ENCODE measurements at places on chromosomes 7 and 10. TPM values are rescaled to one million over a fixed set of nuclear protein-coding genes. Genes with fewer than 3 reads are reported as not detected.

DNA sequence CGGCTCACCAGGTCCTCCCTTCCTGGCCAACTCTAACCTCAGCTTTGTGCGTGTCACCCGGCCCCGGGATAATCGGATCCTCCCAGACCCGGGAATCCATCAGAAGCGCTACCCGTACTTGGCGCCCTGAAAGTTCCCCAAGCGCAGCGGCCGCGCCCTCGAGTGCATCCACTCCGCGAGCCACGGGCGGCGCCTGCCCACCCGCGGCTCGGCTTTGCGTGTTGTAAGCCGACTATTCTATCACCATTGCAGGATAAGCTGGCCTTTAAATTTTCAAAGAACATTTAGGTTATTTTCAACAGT, 35.7 kb upstream of the EBLN1 start:
- peak; percentile 22 for DNase-seq
- no peak overlapping the region for H3K4me3 ChIP-seq
- H3K36me3 ChIP-seq, result no peaks in the 10 kb centered on the region
- peaks cover 21% of the 10 kb centered on the region for H3K4me1 ChIP-seq
- H3K27ac ChIP-seq, result peak overlapping the region; percentile 92

- H3K4me1 ChIP-seq, result peaks cover 29% of the 10 kb centered on the region
- no peak overlapping the region for H3K4me3 ChIP-seq
- no peaks in the 10 kb centered on the region for H3K27me3 ChIP-seq
- H3K27ac ChIP-seq, result peak overlapping the region; percentile 24
Observed at GRCh38 chr7:36207451-36208291, 54.6 kb downstream of the EEPD1 start.

GRCh38 chr7:149494738-149495368, 2.8 kb downstream of the ZNF746 start:
- H3K4me1 ChIP-seq, result peaks cover 20% of the 10 kb centered on the region
- H3K27ac ChIP-seq, result peak overlapping the region; percentile 24
- H3K4me3 ChIP-seq, result no peak overlapping the region
- H3K27me3 ChIP-seq, result no peaks in the 10 kb centered on the region
- peaks cover 29% of the 10 kb centered on the region for H3K36me3 ChIP-seq

SEMA3A gene
- 0.33 TPM for total RNA-seq

TMEM213 gene
- not detected for total RNA-seq

- no peaks in the 10 kb centered on the region for H3K4me1 ChIP-seq
- no peak overlapping the region for H3K27ac ChIP-seq
- H3K27me3 ChIP-seq, result no peaks in the 10 kb centered on the region
- no peaks in the 10 kb centered on the region for H3K36me3 ChIP-seq
- DNase-seq, result no peak
- H3K4me3 ChIP-seq, result no peak overlapping the region
Observed at GRCh38 chr7:27971171-27971812, 209.3 kb downstream of the JAZF1 start.

DNA sequence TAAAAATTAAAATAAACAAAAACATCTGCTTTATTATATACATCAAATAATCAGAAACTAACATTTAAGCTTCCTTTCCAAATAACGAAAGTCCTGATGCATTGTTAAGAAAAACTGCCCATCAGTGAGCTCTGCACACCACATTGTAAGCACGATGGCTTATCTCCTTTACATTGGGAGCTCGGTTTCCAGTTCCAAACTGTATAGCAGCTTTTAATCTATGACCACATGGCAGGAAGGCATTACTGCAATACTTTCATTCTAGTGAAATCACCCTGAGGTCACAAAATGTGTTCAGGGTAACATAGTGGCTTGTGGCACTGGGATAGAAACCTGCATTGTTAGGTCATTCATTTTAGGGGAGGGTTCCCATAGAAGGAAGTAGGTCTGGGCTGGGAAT, 146.3 kb downstream of the ZNF22 start:
- no peaks in the 10 kb centered on the region for H3K4me1 ChIP-seq
- no peak for DNase-seq
- H3K27ac ChIP-seq, result no peak overlapping the region
- no peak overlapping the region for H3K4me3 ChIP-seq
- no peaks in the 10 kb centered on the region for H3K27me3 ChIP-seq

DNA sequence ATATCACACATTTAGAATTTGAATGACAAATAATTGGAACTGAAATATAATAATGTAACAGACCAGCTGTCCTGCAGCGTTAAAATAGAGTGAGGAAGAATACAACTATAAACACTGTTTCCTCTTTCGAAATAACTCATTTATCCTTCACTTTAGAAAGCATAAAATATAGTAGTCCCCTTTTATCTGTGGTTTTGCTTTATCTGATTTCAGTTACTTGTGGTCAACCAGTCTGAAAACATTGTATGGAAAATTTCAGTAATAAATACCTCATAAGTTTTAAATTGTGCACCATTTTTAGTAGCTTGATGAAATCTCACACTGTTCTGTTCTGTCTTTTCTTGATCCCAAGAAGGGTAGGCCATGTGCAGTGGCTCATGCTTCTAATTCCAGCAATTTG, 31.7 kb downstream of the POLR1F start:
- H3K36me3 ChIP-seq, result no peaks in the 10 kb centered on the region
- H3K27me3 ChIP-seq, result no peaks in the 10 kb centered on the region
- no peak overlapping the region for H3K27ac ChIP-seq
- no peaks in the 10 kb centered on the region for H3K4me1 ChIP-seq
- DNase-seq, result no peak

TUBAL3 gene
- not detected for total RNA-seq

GRCh38 chr7:72751978-72752377, 76.0 kb downstream of the TYW1B start:
- H3K27me3 ChIP-seq, result no peaks in the 10 kb centered on the region
- no peaks in the 10 kb centered on the region for H3K36me3 ChIP-seq
- H3K4me1 ChIP-seq, result no peaks in the 10 kb centered on the region
- H3K27ac ChIP-seq, result no peak overlapping the region
- H3K4me3 ChIP-seq, result no peak overlapping the region

- no peak for DNase-seq
- no peaks in the 10 kb centered on the region for H3K4me1 ChIP-seq
- H3K36me3 ChIP-seq, result no peaks in the 10 kb centered on the region
- H3K27ac ChIP-seq, result no peak overlapping the region
- H3K4me3 ChIP-seq, result no peak overlapping the region
- H3K27me3 ChIP-seq, result no peaks in the 10 kb centered on the region
Observed at GRCh38 chr7:15507171-15507570, 54.6 kb downstream of the AGMO start.

DNA sequence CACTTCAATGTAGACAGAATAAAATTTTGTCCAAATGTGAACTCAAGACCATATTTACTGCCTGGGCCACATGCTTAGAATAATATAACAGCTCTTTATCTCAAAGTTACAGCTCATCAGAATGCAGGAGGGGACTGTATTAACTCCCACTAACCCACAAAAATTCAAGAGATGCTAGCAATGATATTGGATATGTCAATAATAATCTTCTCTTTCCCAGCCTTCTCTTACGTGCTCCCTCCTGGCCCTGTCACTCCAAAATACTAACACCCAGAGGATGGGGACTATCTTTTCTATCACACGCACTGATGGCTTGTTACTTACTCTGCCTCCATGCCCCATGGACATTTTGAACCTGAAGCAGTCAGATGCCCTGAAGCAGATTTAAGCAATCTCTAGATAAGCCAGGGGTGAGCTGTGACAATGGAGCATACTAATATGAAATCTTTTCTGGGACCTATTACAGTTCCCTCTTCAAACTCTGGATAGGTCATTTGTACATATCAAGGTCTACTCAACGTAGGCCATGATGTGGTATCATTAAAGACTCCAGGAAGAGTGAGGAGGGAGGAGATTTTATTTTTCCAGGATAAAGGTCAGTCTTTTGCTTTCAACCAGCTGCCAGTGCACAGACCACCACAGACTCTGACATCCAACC, 803.0 kb downstream of the GRM8 start:
- no peak for DNase-seq
- H3K4me1 ChIP-seq, result no peaks in the 10 kb centered on the region
- no peaks in the 10 kb centered on the region for H3K27me3 ChIP-seq
- no peak overlapping the region for H3K27ac ChIP-seq

COL26A1 gene
- total RNA-seq, result 2.0 TPM

All from body of pancreas (tissue), 4 donors.